Omental fat pad (tissue), 4 donors: ENCODE measurements at places on chromosomes 3 and 15.
A peak's percentile ranks its signal among the peaks of the same experiment; 100 is the strongest.

- DNase-seq: no peak
Measured at GRCh38 chr3:14424711-14425580, 22.5 kb downstream of the SLC6A6 start.

DNA sequence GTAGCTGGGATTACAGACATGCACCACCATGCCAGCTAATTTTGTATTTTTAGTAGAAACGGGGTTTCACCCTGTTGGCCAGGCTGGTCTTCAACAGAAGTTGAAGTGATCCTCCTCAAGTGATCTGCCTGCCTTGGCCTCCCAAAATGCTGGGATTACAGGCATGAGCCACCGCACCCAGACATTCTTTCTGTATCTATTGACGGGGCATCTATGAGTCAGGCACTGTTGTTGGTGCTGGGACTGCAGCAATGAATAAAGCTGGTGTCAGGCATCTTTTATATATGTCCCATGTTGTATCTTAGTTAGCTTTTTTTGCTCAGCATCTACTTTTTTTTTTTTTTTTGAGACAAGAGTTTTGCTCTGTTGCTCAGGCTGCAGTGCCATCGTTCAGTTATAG, 47.6 kb upstream of the ULK4 start:
- DNase-seq: no peak

DNA sequence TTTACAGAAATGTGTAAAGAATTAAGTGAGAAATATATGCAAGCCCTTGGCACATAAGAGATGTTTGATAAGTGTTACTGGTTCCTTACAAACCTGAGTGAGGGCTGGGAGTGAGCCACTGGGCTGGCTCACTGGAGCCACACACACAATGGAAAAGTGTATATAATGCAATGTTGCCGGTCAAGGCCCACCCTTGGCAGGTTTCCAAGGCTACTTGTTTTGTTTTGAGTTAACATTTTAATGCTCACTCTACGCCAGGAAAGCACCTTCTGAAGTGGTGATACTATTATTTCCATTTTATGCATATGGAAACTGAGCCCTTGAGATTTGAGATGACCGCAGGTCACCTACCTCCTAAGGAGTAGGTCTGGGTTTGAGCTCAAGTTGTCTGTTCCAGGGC, 71.8 kb upstream of the FHIT start:
- DNase-seq: no peak

DNA sequence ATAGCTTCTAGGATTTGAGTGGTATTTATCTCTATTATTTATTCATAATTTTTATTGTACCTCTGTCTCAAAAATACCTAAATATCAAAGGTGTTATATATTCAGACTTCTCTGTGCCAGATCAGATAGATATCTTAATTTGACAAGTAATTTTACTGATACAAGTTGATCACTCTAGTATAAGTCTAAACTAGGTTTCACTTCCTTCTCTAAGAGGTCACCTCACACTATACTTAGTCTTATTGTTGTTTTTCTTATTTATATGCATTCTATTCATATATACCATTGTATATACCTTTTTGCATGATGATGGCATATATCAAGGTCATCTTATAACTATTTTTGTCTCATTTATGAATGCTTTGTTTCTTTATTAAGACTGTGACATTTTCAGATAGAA, 26.4 kb upstream of the HGD start:
- no peak for DNase-seq

DNA sequence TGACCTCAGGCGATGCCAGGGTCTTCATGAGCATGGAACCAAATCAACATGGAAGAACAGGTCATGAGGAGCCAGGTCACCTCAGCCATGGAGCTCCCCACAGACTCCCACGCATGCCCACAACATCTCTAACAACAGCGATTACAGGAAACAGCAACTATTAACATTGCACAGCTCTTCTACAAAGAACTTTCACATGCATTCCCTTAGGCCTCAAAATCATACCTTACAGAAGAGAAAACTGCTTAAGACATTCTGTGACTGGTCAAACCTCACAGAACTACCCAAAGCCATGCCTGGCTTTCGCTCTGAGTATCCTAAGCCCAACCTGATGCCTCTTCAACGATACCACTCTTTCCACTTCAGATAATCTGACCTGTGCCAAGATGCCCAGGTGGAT, 117.8 kb downstream of the OXNAD1 start:
- DNase-seq: no peak

DNA sequence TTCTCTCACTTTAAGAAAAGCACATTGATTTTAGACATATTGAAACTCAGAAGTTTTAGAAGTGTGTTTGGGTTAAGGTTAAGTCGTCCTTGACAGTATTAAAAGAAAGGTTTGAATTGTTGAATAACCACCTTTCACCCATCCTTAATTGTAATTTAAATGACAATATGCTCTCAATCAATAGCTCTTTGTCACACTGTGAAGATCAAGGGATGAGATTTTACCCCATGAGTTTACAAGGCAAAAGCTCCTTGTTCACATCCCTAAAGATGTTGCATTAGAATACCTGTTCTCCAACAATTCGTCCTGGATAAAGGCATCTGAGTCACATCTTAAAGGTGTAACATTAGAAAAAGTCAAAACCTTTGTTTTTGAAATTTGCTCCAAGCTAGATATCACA, 220.4 kb upstream of the MDFIC2 start:
- DNase-seq: no peak

GRCh38 chr3:30085486-30085885, 520.9 kb upstream of the TGFBR2 start:
- DNase-seq: no peak

DNA sequence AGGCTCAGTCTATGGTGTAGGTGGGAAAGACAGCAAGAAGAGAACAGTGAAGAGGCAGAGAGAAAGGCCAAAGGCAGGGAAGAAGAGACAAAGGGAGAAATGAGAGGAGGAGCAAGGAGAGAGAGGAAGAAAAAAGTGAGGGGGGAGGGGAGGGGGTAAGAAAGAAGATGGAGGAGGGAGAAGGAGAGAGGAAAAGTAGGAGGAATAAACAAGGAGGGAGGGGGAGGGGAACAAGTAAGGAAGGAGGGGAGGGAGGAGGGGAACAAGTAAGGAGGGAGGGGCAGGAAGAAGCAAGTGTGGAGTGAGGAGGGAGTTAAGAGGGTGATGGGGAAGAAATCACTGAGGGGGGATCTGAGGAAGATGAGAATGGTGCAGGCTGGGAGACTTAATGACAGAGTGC, 45.5 kb upstream of the FGD5 start:
- DNase-seq: no peak

DNA sequence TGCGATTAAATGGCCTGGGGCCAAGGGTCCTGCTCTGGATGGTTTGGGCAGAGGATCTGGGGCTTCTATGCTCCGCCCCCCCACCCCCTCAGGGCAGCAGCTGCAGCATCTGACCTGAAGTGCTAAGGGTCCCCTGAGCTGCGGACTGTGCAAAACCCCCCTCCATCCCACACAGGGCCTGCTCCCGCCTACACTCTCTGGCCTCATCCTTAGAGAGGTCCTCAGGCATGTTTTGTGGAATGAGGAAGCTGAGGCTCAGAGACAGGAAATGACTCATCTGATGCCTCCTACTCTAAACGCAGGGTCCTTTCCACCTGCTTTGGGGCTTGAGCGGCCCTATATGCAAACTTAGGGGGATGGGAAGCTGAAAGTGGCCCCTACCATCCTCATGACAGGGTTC, 59.5 kb upstream of the CTSH start:
- DNase-seq: no peak

GRCh38 chr15:77634266-77634962, 1.7 kb upstream of the LINGO1 start:
- peak; percentile 33 for DNase-seq

GRCh38 chr3:71726146-71726545, 944 bp upstream of the EIF4E3 start:
- no peak for DNase-seq

- no peak for DNase-seq
Measured at GRCh38 chr3:184700759-184701158, 11.1 kb downstream of the MAGEF1 start.

DNA sequence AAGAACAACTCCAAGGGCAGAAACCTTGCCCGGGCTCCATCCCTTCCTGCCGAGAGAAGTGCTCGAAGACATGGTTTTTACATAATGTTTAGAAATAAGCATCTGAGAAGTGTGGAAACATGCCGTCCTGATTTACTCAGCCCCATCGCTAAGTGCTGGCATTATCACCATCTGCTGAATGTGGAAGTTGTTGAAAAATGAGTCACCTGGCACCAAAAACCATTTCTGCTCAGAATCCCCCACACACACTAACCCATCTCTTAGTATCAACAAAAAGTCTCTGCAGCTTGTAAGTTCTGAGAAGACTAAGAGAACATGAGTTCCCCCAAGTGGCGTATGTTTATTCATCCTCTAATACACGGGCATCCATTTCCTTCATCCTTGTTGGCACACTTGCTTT, 51.0 kb upstream of the ARL8B start:
- no peak for DNase-seq

DNA sequence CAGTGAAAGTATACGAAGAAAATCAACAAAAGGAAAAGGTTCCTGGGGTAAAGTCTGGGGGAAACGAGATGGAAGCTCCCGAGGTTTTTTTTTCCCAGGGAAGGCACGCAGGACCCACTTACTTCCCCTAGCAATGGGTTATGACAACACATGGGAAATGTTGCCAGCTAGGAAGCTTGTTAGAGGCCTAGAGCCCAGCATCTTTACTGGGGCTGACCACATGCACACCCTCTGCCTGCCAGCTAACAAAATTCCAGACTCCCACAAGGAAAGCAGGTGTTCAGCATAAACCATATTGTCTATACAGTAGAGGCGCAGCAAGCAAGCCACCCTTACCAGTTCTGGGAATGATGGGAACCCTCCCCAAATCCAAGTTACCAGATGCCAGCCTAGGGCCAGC, 258.8 kb upstream of the NR2E3 start:
- no peak for DNase-seq

DNA sequence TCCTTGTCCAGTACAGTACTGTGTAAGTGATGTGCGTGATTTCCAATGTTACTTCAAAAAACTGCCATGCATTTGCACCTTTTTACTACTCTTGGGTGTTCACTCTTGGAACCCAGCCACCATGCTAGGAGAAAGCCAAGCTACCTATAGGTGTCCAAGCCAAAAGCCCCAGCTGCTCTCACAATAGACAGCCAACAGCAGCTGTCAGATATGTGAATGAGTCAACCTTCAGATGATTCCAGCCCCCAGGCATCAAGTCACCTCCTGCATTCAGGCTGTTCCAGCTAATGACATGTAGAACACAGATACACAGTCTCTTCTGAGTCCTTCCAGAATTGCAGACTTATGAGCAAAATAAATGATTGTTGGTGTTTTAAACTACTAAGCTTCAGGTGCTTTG, 417.7 kb upstream of the TGFBR2 start:
- no peak for DNase-seq

- no peak for DNase-seq
Measured at GRCh38 chr3:64686446-64686908, 1.3 kb downstream of the ADAMTS9 start.

DNA sequence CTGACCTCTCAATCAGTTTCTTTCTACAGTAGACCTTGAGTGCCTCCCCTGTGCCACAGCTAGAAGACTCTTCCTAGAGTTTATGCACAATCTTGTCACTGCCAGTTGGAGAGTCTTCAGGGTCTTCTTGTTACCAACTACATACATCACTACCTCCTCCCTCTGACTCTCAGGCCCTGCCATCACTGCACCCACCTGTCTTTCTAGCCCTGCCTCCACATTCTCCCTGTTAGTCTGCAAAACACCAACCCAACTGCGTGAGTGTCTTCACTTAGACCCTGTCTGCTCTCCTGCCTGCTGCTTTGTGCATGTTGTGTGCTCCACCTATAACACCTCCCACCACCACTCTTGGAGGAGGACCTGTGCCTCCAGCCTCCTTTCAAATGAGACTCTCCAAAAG, 34.4 kb downstream of the CLSTN2 start:
- no peak for DNase-seq

DNA sequence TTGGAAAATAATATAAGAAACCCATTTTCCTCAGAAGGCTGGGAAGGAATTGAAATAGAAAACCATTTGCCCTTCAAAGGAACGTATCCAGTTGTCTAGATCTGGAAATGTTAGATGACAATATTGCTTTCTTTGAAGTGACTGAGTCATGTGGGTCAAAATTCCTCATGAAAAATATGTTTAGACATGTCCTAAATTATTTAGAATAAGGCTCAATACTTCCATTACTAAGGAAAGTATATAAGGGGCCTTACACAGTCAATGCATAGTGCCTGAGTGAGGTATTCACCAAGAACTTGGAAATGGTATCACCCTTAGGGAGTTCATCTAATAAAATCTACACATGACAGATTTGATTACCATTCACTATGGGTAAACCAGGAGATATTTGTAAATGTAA, 619.8 kb upstream of the KCNMB2 start:
- no peak for DNase-seq

GRCh38 chr3:15316998-15317435, 15.4 kb downstream of the SH3BP5 start:
- DNase-seq: no peak

DNA sequence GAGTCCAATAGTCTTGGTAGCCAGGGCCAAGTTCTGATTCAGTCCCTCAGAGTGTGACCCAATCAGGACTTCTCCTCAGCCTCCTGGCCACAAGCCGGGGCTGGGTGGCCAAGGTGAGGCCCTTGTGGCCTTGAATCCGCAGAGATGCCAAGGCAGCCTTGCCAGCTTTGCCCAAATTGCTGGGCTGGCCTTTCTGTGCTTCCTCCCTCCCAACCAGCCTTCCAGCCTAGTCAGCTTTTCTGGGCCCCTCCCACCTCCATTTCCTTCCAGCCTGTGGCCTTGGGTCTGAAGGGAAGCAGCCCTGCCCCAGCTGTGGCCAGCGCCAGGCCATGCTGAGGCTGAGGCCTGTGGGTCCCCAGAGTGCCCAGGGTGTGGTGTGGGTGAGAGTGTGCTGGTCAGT, 34.3 kb upstream of the ANKDD1A start:
- DNase-seq: no peak
